ENCODE measurements at places on chromosomes 1 and 21.

- no peak for DNase-seq
These were observed 56.2 kb upstream of the RASAL2 start for GRCh38 chr1:178037510-178038253.

DNA sequence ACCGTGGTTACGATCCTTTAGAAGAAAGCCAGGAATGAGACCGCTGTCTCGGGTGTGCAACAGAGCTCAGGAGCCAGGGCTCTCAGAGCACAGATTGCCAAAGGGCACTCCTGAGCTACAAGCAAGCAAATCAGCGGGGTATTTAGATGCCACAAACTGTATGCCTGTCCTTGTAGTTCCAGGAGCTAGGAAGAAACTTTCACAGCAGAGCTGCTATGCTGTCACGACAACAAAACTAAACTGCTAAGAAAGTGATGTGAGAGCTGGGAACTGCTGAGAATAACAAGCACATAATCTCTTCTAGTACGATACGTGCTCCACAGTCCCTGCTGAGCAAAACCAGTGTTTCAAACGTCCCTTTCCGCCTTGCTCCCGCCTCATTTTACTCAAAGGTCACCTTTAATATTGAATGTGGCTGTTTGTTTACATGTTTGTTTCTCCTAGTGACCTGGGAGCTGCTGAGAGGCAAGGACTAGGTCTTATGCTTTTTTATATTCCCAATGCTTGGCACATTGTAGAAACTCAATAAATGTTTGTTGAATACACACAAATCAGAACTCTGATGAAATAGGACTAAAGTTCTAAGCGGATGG is 14.7 kb downstream of the GREM2 start:
- DNase-seq = no peak

GRCh38 chr1:234123867-234124266 is 219.4 kb downstream of the SLC35F3 start:
- no peak for DNase-seq

GRCh38 chr21:34986561-34987500 is 62.3 kb downstream of the RUNX1 start:
- peak; percentile 70 for DNase-seq

- no peak for DNase-seq
These were observed 35.7 kb upstream of the CLSTN1 start for GRCh38 chr1:9859281-9860014.

DNA sequence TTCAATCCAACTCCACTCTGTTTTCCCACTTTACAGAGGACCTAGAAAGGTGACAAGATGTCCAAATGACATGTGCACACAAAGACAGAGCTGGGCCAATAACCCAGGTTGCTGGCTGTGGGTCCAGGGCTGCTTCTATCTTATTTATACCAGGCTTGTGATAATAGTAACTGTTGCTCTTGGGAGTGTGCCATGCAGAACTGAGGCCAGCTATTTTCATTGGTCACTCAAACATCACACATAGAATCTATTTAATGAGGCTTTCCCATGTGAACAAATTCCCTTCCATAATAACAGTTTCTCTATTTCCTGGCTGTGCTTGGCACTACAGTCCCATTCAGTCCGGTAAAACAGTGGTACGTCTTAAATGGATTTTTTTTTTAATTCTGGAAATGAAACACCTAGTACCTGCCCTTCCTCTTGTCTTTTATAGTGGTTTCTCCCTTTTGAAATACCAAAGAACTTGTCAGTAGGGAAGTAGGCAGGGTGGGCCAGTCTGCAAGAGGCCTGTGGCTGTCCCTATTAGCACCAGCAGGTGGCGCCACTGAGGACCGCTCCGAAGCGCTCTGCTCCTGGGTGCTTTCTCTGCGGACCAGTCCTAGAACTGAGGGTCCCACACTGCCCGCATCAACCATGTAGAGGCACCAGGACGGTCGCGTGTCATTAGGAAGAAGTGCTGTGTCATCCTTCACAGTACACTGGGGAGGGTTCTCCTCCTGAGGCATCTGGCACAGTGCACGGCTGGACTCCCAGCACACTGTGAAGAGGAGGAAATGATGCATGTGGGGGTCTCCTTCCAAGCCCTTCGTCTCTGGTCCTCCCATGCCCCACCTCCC is 52.1 kb downstream of the GPR161 start:
- peak; percentile 30 for DNase-seq

DNA sequence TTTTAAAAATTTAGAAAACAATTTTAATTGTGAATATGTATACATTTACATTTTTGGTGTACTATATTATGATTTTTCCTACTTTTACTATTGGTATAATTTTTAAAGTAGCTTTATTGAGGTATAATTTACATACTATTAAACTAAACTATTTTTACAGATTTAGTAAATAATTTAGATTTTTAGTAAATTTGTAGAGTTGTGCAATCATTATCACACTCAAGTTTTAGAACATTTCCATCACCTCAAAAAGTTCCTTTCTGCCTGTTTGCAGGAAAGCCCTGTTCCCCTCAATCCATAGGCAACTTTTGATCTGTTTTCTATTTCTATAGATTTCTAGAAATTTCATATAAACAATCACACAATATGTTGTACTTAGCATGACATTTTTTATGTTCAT is 8.2 kb downstream of the PHTF1 start:
- DNase-seq = no peak

DNA sequence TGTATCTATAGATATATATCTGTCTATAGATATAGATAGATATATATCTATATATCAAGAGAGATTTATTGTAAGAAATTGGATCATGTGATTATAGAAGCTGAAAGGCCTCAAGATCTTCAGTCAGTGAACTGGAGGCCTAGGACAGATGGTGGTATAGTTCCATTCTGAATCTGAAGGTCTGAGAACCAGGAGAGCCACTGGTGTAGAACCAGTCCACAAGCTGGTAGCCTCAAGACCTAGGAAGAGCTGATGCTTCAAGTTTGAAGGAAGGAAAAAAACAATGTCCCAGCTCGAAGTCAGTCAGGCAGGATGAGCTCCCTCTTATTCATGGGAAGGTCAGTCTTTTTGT is 213.2 kb upstream of the JUN start:
- no peak for DNase-seq

- no peak for DNase-seq
These were observed 16.9 kb downstream of the STUM start for GRCh38 chr1:226565476-226565875.

DNA sequence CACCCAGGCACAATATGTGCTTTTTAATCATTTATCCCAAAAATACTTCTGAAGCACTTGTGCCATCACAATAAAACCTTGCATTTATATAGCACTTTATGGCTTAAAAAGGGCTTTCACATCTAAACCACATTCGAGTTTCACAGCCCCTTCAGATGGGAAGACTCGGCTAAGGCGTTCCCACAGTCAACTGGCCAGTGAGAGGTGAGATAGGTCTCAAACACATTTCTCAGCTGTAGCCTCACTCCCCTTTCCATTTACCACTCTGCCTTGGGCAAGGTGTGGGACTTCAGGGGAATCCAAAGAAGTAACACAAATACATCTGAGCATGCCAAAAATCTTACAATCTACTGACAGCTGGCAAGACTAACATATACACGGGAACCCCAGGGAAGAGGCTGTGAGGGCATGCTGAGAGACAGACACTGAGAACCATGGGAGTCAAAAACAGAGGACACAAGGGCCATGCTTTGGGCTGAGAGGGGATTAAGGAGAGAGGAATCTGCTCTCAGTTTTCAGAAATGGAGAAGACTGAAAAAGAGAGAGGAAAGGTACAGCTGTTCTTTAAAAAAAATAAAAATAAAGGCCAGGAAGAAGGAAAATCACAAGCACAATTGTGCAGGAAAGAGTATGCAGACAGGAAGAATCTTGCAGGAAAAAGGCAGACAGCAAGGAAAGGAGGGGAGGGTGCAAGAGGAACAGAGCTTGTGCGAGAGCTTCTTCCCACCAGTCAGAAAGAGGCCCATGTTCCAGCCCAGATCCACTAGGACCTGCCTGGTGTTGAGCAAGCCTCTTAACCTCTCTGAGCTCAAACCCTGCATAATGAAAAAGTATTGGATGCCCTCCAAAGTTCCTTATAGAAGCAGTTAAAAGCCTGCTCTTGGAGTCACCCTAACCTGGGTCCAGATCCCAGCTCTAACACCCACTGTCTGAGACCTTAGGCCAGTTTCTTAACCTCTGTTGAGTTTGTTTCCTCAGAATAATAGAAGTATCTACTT is 73.5 kb downstream of the JAK1 start:
- no peak for DNase-seq

DNA sequence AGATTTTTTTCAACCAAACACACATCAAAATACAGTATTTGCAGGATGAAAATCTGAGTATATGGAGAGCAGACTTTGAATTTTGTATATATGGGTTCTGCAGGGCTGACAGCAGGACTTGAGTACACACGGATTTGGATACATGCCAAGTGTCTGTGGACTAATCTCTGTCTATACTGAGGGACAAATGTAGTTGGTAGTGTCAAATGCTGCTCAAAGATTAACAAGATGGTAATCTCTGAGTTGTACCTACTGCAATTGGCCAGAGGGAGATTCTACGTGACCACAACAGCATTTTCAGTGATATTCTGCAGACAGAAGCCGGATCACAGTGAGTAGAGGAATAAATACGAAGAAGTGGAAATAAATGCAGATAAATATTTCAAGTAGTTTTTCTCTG is 43.4 kb downstream of the SHCBP1L start:
- no peak for DNase-seq

GRCh38 chr1:73980324-73981040 is 217.5 kb downstream of the LRRIQ3 start:
- no peak for DNase-seq

GRCh38 chr21:25441835-25442234 is 165.4 kb downstream of the MRPL39 start:
- DNase-seq = no peak

GRCh38 chr1:5680600-5680999 is 311.6 kb downstream of the NPHP4 start:
- no peak for DNase-seq

Measured in activated CD4-positive, alpha-beta T cell treated with anti-CD3 and anti-CD28 coated beads for 4 hours (primary cell).